ENCODE measurements at places on chromosomes 3 and 15. TPM values are rescaled to one million over a fixed set of nuclear protein-coding genes. Genes with fewer than 3 reads are reported as not detected.

DNA sequence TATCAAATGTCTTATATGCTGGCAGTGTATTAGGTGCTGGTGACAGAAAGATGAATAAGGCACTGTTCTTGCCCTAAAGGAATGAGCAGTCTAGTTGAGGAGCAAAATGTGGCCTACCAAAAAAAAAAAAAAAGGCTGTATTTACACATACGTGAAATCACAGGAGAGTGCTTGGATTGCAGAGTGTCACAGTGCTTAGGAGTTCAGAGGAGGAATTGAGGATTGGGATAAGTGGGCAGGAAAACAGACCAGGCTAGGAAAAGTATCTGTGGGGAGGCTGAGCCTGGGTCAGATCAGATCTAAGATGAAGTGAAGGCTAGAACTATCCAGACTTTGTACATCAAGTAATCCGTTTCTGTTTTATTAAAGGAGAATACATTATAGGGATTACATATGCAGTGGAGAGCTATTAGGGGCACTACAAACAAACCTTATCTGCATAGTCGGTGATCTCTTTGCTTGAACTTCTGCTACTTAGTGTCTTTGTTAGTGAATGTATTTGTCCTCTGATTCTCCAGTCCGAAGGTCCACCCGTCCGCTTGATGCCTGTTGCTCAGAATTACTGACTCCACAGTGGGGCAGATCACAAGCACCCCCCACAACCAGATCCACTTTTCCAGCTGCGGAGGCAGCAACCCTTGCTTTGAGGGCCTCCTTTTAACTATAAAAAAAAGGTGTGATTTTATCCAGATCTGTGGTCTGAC, 80.0 kb downstream of the FNDC3B start:
- H3K36me3 ChIP-seq: peaks cover 41% of the 10 kb centered on the region
- H3K4me1 ChIP-seq: peaks cover 16% of the 10 kb centered on the region
- no peak overlapping the region for H3K27ac ChIP-seq
- H3K27me3 ChIP-seq: no peaks in the 10 kb centered on the region

- H3K27me3 ChIP-seq: peaks cover 5% of the 10 kb centered on the region
- H3K4me3 ChIP-seq: no peak overlapping the region
- no peaks in the 10 kb centered on the region for H3K36me3 ChIP-seq
- peaks cover 7% of the 10 kb centered on the region for H3K4me1 ChIP-seq
- no peak overlapping the region for H3K27ac ChIP-seq
- DNase-seq: no peak
These were observed 11.7 kb upstream of the ARL14 start for GRCh38 chr3:160665231-160665630.

GRCh38 chr15:41490355-41490754, 3.3 kb upstream of the ITPKA start:
- no peaks in the 10 kb centered on the region for H3K36me3 ChIP-seq
- no peak overlapping the region for H3K27ac ChIP-seq
- peaks cover 16% of the 10 kb centered on the region for H3K27me3 ChIP-seq
- H3K4me3 ChIP-seq: no peak overlapping the region
- no peak for DNase-seq

DNA sequence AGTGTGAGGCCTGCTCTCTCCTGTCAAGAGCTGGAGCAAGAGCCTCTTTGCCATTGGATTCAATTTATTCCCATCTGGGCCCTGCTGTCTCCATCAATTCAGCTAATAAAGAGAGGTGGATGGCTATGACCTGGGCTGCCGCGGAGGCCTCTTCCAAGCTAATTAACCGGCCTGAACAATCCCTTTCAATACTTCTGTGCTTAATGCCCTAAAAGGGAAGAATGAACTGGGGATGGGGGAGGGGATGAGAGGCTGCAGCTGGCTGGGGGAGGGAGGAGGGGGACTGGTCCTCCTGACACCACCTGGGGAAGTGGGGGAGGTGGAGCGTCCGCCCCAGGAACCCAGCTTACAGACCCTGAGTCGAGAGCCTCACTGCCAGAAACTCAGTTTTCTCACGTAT, 33.4 kb upstream of the PRR23E start:
- H3K36me3 ChIP-seq: no peaks in the 10 kb centered on the region
- no peaks in the 10 kb centered on the region for H3K4me1 ChIP-seq
- peaks cover 4% of the 10 kb centered on the region for H3K27me3 ChIP-seq
- DNase-seq: no peak

Gene ANKRD63
- total RNA-seq: not detected

DNA sequence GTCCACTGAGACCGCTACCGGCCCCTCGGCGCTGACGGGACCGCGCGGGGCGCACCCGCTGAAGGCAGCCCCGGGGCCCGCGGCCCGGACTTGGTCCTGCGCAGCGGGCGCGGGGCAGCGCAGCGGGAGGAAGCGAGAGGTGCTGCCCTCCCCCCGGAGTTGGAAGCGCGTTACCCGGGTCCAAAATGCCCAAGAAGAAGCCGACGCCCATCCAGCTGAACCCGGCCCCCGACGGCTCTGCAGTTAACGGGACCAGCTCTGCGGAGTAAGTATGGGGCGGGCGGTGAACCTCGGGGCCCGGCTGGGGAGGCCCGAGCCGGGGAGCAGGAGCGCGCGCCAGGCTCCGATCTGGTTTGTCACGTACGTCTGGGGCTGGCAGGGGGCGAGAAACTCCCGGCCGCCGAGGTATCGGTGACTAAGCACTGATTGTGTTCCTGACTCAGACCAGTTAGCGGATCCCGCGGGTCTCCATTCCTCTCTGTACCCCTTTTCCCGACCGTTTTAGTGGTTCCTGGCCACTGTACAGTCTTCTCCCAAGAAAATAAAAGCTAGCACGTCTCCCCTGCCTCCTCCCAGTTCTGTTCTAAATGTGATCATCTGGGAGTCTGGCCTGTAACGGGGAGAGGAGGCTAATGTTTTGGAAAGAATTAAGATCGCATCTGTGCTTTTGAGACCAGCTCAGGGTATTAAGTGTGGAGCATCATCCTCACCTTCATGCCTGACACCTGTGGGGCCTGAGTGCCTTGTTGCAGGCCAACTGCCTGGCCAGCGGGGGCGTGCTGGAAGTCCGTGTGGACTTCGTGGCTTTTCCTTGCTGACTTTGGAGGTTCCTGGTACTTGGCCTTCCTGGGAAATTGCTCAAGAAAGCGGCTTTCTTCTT, 691 bp downstream of the MAP2K1 start:
- H3K27me3 ChIP-seq: no peaks in the 10 kb centered on the region
- H3K27ac ChIP-seq: peak overlapping the region; percentile 93
- DNase-seq: peak; percentile 48

DNA sequence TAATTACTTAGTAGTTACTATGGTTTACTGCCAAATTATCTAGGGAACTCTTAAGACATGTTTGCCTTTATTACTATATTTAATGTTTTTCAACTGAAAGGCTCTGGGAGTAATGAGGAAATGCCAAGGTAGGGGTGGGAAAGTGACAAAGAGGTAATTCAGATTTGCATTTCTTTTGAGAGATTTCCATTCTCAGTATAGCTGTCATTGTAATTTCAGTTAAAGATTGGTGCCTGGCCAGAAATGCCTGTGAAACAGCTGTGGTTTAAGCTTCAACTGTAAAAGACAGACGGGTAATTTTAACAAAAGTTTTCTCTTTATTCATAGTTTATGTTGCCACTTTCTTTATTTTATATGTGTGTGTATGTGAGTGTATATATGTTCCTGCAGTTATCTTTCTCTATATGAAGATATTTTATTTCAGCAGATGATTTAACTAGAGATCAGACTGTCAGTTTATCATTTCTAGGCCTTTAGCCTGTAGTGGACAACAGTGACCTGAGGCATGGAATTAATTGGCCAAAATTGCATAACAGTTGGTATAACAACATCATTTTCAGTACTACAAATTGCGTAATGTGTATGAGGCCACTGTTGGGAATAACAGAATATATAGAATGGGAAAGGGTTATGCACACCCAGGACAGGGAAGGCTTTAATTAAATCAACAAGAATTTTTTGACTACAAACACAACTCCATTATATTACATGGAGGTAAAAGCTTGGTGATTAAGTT, 119.0 kb downstream of the BBX start:
- no peak overlapping the region for H3K27ac ChIP-seq
- no peaks in the 10 kb centered on the region for H3K36me3 ChIP-seq
- H3K4me1 ChIP-seq: peaks cover 20% of the 10 kb centered on the region

Gene PIK3R4
- 36.9 TPM for total RNA-seq

Gene KBTBD12
- total RNA-seq: not detected

Gene TRIM59
- total RNA-seq: 14.0 TPM

DNA sequence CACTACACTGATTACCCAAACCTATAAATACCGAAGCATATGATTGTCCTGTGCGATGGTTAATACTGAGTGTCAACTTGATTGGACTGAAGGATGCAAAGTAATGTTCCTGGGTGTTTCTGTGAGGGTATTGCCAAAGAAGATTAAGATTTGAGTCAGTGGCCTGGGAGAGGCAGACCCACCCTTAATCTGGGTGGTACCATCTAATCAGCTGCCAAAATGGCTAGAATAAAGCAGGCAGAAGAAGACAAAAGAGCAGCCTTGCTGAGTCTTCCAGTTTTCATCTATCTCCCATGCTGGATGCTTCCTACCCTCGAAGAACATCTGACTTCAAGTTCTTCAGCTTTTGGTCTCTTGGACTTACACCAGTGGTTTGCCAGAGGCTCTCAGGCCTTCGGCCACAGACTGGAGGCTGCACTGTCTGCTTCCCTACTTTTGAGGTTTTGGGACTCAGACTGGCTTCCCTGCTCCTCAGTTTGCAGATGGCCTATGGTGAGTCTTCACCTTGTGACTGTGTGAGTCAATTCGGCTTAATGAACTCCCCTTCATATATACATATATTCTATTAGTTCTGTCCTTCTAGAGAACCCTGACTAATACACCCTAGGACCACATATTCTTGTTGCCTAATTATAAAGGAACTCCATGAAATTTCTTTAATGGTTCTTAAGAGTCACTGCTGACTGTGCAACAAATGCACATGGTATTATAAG, 31.7 kb downstream of the CSNK1G1 start:
- H3K36me3 ChIP-seq: no peaks in the 10 kb centered on the region
- no peak overlapping the region for H3K27ac ChIP-seq
- no peak overlapping the region for H3K4me3 ChIP-seq
- H3K27me3 ChIP-seq: no peaks in the 10 kb centered on the region

GRCh38 chr3:190741788-190742187, 120.7 kb downstream of the GMNC start:
- peaks cover 3% of the 10 kb centered on the region for H3K27me3 ChIP-seq
- H3K36me3 ChIP-seq: no peaks in the 10 kb centered on the region
- no peak for DNase-seq
- no peak overlapping the region for H3K4me3 ChIP-seq
- no peak overlapping the region for H3K27ac ChIP-seq

GRCh38 chr3:113660896-113661295, 35.5 kb downstream of the USF3 start:
- peaks cover 14% of the 10 kb centered on the region for H3K4me1 ChIP-seq
- peak overlapping the region; percentile 41 for H3K4me3 ChIP-seq
- no peaks in the 10 kb centered on the region for H3K27me3 ChIP-seq
- DNase-seq: no peak
- no peak overlapping the region for H3K27ac ChIP-seq
- H3K36me3 ChIP-seq: peaks cover 68% of the 10 kb centered on the region

Gene PP2D1
- total RNA-seq: not detected

- no peak for DNase-seq
- H3K4me1 ChIP-seq: no peaks in the 10 kb centered on the region
- H3K27ac ChIP-seq: no peak overlapping the region
- H3K4me3 ChIP-seq: no peak overlapping the region
- no peaks in the 10 kb centered on the region for H3K27me3 ChIP-seq
These were observed 1105.4 kb downstream of the TUSC7 start for GRCh38 chr3:117814975-117815374.

Gene CIB1
- 110 TPM for total RNA-seq

Gene SLC12A1
- total RNA-seq: not detected

- no peaks in the 10 kb centered on the region for H3K27me3 ChIP-seq
- DNase-seq: no peak
- H3K4me1 ChIP-seq: no peaks in the 10 kb centered on the region
- H3K27ac ChIP-seq: no peak overlapping the region
These were observed 47.1 kb upstream of the CADPS start for GRCh38 chr3:62922326-62922725.

GRCh38 chr3:11807686-11808085, 39.0 kb downstream of the TAMM41 start:
- H3K27ac ChIP-seq: no peak overlapping the region
- DNase-seq: no peak
- H3K4me1 ChIP-seq: no peaks in the 10 kb centered on the region
- no peak overlapping the region for H3K4me3 ChIP-seq
- no peaks in the 10 kb centered on the region for H3K27me3 ChIP-seq

GRCh38 chr3:143158014-143158988, 38.7 kb downstream of the CHST2 start:
- H3K4me3 ChIP-seq: no peak overlapping the region
- no peaks in the 10 kb centered on the region for H3K27me3 ChIP-seq
- DNase-seq: no peak
- H3K4me1 ChIP-seq: peaks cover 22% of the 10 kb centered on the region
- H3K27ac ChIP-seq: no peak overlapping the region

GRCh38 chr15:50358845-50359244, 3.8 kb upstream of the GABPB1 start:
- peak overlapping the region; percentile 4 for H3K4me3 ChIP-seq
- H3K27me3 ChIP-seq: no peaks in the 10 kb centered on the region
- DNase-seq: peak; percentile 9
- peaks cover 24% of the 10 kb centered on the region for H3K36me3 ChIP-seq
- H3K27ac ChIP-seq: no peak overlapping the region

Gene CFAP91
- 0.25 TPM for total RNA-seq

DNA sequence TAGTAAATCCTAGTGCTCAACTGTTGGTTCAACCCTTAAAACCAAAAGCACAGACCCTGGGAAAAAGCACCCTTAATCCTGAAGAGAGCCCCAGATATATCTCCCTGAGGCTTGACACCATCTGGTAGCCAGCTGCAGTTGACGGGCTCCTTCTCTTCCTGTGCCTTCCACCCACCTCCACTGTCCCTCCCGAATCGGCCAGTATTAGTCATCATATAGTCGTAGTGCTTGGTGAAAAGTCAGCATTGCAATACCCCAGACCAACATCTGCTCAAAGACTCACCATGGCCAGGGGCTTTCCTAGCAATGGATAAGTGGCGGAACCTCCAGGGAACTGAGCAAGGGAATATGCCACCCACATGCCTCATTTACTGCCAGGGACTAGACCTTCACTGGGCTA, 125.6 kb upstream of the CRBN start:
- DNase-seq: no peak
- no peak overlapping the region for H3K27ac ChIP-seq
- peaks cover 2% of the 10 kb centered on the region for H3K36me3 ChIP-seq
- no peaks in the 10 kb centered on the region for H3K4me1 ChIP-seq

Gene LRRK1
- 2.7 TPM for total RNA-seq

All from naive thymus-derived CD8-positive, alpha-beta T cell (primary cell).